ENCODE measurements at places on chromosomes 3 and 15.

DNA sequence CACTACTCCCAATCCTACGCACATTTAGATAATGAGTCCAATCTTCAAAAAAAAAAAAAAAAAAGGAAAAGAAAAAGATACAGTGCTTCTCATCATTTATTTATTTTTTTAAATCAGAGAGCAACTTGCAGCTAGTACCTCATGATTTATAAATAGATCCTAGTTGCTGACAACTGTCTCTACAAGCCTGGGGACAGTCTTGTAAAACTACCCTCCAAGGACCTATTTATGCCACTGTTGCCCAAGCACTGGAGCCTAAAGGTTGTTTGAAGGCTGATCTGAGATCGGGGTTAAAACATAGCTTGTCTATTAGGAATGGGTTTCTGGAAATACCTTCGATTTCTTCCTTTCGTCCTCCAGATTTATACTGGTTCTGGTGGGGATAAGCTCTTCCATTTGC lies 14.7 kb downstream of the GABRR3 start:
- no peak for DNase-seq

GRCh38 chr3:83189634-83190033 lies 1428.2 kb upstream of the GBE1 start:
- no peak for DNase-seq

- DNase-seq, result no peak
These were observed 86.1 kb downstream of the ROBO2 start for GRCh38 chr3:77125966-77126365.

- DNase-seq, result no peak
These were observed 34.1 kb downstream of the AKAP13 start for GRCh38 chr15:85414495-85414894.

GRCh38 chr3:143389388-143389787 lies 269.8 kb downstream of the CHST2 start:
- no peak for DNase-seq

DNA sequence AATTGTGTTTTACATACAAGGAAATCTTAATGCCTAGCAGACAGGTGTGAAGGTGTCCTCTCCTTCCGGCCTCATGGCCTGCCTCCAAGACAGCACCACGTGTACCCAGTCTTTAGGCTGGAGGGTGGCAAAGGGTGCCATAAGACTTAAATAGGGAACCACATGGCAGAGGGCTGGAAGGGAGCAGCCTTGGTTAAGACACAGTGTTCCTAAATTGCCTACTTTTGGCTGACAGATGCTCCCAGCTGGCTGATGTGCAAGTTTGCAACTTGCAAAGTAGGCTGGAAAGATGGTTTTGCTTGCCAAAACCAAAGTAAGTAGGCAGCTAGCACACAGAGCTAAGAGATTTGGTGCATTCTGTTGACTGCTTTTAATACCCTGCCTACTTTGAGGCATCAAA lies 45.2 kb downstream of the CCNB2 start:
- DNase-seq, result no peak

DNA sequence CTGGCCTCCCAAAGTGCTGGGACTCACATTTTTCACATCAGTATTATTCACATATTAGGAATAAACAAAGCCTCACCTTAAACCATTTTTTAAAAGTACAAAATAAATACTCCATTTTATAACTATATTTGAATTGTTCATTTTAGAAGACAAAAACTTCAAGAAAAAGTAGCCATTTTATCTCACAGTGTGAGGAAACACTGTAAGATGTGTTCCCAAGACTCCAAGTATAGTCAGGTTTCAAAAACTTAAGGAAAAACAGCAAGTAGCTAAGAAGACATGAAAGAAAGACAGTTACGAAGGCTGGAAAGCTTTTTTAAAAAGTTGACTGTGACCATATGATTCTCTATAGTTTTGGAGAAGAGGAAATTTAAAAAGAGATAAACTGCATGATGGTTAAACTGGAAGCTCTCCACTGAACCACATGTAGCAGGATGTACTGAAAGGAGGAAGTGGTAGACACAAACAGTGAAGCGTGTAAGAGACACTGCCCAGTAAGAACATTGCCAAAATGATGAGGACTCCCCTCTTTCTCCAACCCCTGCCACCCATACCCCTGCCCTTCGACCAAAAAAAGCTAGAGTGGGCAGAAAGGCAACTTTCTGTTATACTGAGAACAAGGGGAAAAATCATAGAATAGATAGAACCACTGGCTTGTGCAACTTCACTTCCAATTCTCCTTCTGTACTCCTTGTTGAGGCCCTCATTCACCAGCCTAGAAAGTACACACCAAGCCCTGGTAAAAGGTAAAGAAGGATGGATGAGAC lies 6.2 kb upstream of the TMF1 start:
- DNase-seq, result no peak

DNA sequence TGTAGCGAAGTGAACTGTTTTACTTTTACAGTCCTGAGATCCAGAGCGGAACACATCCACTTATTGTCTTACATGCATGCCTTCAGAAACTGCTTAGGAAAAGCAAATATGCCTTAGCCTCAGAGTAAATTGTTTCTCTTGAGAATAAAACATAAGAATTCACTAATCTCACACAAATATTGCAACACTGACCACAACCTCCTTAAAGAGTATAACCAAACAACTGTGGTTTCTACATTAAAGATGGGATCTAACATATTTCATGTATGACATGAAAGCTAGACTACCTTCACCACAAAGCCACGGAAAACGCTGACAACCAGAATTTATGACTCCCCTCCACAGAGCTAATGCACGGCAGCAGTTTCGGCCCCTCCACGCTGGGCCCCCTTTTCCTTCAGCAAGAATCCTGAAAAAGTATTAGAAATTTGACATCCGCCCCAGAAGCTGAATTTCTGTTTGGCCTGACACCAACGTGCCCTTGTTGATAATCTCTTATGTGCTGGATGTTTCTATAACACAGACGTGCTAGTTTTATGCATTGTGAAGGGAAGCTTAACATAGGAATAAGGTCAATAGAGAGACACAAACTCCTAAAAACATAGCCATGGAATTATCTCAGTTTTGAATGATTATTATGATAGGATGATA lies 84.6 kb downstream of the GREM1 start:
- no peak for DNase-seq

DNA sequence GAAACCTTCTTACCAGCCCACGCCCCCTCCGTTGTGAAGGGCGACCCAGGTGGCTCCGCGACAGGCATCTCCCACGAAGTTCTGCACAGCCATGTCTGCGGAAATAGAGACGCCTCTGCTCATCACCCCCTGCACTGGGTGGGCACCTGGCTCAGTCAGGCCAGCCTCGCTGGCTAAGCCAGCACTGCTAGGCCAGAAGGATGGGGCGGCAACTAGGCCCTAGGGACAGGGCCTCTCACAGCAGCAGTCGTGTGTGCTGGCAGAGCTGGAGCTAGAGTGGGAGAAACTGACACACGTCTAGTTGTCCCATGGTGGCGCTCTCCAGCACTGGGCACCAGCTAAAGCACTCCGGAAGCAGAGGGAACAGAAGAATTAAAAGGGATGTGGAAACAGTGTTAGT lies 12.5 kb upstream of the ZXDC start:
- no peak for DNase-seq

- DNase-seq, result no peak
These were observed 5.7 kb upstream of the SEMA6D start for GRCh38 chr15:47711655-47712054.

DNA sequence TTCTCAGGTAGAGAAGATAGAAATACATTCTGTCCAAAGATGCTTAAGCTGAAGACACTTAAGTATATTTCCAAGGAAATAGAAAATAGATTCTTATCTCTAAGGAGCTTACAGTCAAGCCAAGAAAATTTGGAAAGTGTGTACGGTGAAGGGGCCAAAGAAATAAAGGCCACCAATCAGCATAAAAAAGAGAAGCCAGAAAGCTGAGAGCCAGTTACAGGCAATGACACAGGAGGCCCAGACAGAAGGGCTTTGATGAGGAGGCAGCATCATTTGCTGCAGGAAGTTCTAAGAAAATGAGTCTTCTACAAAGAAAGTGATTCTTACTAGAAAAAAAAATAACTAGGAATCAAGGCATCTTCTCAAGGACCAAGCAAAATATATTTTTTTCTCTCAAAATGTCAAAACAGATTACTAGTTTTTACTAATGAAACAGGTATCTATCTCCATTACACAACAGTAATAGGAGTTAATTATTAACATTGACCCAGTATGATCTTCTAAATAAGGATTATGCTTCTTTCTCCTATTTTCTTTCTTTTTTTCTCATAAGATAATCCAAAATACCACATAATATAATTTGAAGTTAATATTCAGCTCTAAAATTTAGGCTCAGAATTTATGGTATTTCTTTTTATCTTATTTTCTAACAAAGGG lies 82.1 kb upstream of the PHLDB2 start:
- DNase-seq, result no peak

GRCh38 chr3:20912406-20912805 lies 726.4 kb upstream of the SGO1 start:
- no peak for DNase-seq

- no peak for DNase-seq
These were observed 88.9 kb upstream of the TBC1D5 start for GRCh38 chr3:17831366-17831765.

- DNase-seq, result no peak
These were observed 20.9 kb downstream of the NEK11 start for GRCh38 chr3:131047582-131047981.

GRCh38 chr3:149989307-149989706 lies 18.6 kb upstream of the PFN2 start:
- no peak for DNase-seq

DNA sequence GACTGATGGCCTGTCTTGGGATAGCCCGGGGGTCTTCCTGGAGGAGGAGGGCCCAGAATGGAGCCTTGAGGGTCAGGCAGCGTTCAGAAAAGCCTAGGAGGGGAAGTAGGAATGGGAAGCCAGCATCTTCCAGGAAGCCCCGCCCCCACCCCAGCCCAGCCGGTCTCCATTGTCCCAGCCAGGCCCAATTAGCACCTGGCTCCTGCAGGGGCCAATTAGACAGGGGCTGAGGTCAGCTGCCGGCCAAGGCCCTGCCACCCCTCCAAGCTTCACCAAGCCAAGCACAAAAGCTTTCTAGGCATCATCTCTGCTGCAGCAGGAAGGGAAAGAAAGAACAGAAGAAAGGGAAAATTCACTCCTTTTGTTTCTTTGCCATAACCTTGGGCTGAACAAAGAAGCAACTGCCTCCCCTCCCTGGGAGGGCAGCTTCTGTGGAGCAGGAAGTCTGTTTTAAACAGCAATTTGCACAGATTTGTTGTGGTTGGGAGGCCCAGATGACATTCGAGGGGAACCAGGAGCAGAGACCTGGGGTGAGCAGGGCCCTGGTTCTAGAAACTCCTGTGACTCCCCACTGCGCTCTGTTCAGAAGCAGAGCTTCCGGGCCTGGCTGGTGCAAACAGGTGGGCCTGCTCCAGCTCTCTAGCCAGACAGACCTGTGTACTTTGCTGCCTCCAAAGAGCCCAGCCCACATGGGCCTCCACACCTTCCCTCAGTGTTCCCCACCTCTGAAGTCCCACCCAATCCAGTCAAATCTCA lies 47.7 kb downstream of the CYP11A1 start:
- peak; percentile 45 for DNase-seq

GRCh38 chr15:39473298-39473947 lies 107.5 kb upstream of the THBS1 start:
- DNase-seq, result no peak

DNA sequence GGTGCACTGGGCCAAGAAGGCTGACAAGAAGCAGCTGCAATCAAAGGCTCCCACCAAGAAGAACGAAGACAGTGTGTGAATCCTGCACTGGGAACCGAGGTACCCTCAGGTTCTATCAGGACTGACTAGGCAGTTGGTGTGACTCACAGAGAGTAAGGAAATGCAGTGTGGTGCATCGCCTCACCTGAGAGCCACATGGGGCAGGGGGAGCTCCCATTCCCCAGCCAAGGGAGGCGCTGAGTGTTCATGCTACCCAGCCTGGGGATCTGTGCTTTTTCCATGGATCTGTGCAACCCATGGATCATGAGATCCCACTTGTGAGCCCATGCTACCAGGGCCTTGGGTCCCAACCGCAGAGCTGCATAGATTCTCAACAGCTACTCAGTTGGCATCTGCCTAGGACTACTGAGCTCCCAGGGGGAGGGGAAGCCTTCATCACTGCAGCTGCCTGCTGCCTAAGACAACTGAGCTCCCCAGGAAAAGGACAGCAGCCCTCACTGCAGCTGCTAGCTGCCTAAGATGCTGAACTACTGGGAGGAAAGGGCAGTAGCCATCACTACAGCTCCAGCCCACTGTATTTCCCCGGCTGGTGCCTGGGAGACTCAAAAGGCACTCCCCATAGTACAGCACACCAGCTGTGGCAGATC lies 6.9 kb upstream of the PLSCR2 start:
- DNase-seq, result no peak

DNA sequence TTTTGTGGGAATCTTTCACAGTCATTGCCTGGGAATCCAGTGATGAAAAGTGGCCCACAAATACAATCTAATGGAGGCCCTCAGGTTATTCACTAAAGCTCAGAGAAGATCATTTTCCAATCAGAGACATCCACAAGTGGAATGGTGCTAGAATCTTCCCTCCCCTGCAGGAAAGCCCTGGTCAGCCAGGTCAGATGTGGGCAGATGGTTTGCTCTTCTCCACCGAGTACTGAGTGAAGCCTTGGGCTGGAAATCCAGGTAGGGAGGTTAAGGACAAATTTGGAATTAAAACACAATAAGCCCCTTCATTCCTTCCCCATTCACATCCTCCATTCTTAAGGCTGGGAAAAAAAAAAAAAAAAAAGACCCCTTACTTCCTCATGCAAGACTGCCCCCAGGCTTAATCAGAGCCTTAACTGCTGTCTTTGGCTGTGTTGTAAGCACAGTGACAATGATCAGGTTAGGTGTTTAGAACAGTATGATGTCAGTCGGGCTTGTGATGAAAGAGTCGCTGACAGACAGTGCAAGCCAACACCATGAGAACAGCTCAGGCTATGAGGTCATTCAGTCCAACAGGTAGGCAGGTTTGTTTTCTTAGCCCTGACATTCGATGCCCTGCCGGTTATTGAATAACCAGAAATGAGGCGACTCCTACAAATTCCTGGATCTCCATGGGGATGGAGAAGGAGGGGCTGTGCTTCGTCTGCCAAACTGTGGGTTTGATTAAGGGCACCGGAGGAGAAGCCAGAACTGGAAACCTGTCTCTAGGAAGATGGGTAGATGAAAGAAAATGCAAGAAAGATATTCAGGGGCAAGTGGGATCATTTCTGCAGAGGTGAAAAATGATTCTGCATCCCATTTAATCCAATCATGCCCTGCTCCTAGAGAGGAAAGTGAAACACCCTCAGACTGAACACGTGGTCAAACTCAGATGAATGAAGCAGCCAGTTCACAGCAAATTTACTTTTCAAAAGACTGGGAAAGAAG lies 23.5 kb upstream of the HES1 start:
- DNase-seq, result no peak

DNA sequence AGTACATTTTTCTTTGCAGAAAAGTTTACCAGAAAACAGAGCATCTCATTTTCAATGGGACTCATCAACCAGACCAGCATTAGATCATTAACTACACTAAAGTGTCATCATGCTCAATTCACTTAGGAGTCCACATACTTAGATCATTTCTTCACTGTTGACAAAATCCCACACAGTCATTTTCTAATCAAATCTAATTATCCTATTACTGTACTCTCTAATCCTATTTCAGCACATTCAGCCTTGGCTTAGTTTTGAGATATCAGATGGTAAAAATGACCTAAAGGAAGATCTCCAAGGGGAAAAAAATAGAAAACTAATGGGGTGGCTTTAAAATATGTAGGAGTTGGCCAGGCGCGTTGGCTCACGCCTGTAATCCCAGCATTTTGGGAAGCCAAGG lies 5.2 kb upstream of the CTXN2 start:
- no peak for DNase-seq

Data from NCI-H187 (cell line).